T-helper 17 cell (primary cell): ENCODE measurements at places on chromosomes 13 and 19. TPM values are rescaled to one million over a fixed set of nuclear protein-coding genes. Genes with fewer than 3 reads are reported as not detected.

Gene CYP2A7
- total RNA-seq = not detected

Gene PTH2
- total RNA-seq = not detected

Gene ZNF837
- 1.6 TPM for total RNA-seq

- DNase-seq = no peak
These were observed 62.4 kb downstream of the MPHOSPH8 start for GRCh38 chr13:19695829-19696228.

DNA sequence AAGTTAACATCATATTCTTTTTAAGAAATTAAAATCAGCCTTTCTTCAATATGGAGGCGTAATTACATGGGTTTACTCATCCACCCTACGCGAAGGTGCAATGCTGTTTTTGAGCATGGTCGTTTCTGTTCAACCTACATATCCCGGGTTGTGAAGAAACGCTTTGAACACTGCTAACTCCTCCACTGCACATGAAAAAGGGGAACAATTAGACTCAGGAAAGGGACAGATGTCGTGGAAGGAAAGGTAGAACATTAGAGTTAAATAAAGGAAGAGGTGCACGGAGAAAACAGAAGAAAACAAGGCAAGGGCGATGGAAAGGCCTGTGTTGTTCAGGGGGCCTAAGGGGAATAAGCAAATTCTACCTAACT is 4.1 kb downstream of the ZIC5 start:
- no peak for DNase-seq

GRCh38 chr19:29843180-29844051 is 31.6 kb downstream of the CCNE1 start:
- no peak for DNase-seq

- no peak for DNase-seq
These were observed 6.5 kb upstream of the MFSD12 start for GRCh38 chr19:3563709-3564524.
